ENCODE measurements at places on chromosomes 7 and 10. TPM values are rescaled to one million over a fixed set of nuclear protein-coding genes. Genes with fewer than 3 reads are reported as not detected.

The LRRC17 gene
- 37.5 TPM for total RNA-seq

The SORBS1 gene
- 0.75 TPM for total RNA-seq

The ST8SIA6 gene
- total RNA-seq = not detected

The CISD1 gene
- total RNA-seq = 25.7 TPM

The ACTL6B gene
- not detected for total RNA-seq

The AGR3 gene
- total RNA-seq = not detected

The IDI2 gene
- total RNA-seq = not detected

The ATOH7 gene
- total RNA-seq = not detected

The OR2A12 gene
- not detected for total RNA-seq

The STAG3 gene
- total RNA-seq = 1.00 TPM

The GIMAP5 gene
- under 0.01 TPM for total RNA-seq

The CRYGN gene
- total RNA-seq = 0.25 TPM

The SPDYE9 gene
- not detected for total RNA-seq

The GPR26 gene
- total RNA-seq = not detected

The C7orf33 gene
- not detected for total RNA-seq

The TEX47 gene
- not detected for total RNA-seq

The NCF1 gene
- total RNA-seq = not detected

The PRPF18 gene
- 46.7 TPM for total RNA-seq

The RASA4B gene
- 0.89 TPM for total RNA-seq

The PTTG1IP2 gene
- not detected for total RNA-seq

The TMEM140 gene
- 6.2 TPM for total RNA-seq

The HOGA1 gene
- total RNA-seq = 0.50 TPM

The ZNF239 gene
- 8.9 TPM for total RNA-seq

The CYP3A4 gene
- total RNA-seq = not detected

The HSPA12A gene
- 21.0 TPM for total RNA-seq

The CDHR1 gene
- 0.12 TPM for total RNA-seq

The LZTS2 gene
- total RNA-seq = 86.4 TPM

The GIMAP6 gene
- total RNA-seq = 0.25 TPM

The EEF1AKMT2 gene
- total RNA-seq = 29.6 TPM

The CTTNBP2 gene
- total RNA-seq = 7.0 TPM

The OR9A2 gene
- total RNA-seq = not detected

The BHLHA15 gene
- 1.3 TPM for total RNA-seq

The TWIST1 gene
- total RNA-seq = 51.1 TPM

The ANKRD2 gene
- total RNA-seq = 0.66 TPM

All from uterine smooth muscle cell (primary cell).